ENCODE measurements at places on chromosomes 4 and X.
A peak's percentile ranks its signal among the peaks of the same experiment; 100 is the strongest.

GRCh38 chrX:12878536-12878935 is 11.7 kb downstream of the TLR7 start:
- no peak for DNase-seq

- no peak for DNase-seq
Measured at GRCh38 chr4:39730072-39730471, 32.1 kb downstream of the UBE2K start.

DNA sequence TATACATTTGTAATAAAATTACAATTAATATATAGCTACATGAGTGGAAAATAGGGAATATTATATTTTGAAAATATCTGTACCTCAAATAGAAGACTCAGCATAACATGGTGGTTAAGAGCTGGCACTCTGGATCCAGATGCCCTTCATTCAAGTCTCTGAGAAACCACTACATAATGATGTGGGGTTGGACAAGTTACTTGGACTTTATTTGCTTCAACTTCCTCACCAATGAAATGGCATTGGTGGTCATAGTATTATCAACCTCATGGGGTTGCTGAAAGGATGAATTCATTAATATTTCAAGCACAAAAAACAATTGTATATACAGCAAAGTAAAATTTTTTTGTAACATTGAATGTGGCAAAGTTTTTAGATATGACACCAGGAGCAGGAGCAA is 46.4 kb upstream of the UGT2B7 start:
- no peak for DNase-seq

DNA sequence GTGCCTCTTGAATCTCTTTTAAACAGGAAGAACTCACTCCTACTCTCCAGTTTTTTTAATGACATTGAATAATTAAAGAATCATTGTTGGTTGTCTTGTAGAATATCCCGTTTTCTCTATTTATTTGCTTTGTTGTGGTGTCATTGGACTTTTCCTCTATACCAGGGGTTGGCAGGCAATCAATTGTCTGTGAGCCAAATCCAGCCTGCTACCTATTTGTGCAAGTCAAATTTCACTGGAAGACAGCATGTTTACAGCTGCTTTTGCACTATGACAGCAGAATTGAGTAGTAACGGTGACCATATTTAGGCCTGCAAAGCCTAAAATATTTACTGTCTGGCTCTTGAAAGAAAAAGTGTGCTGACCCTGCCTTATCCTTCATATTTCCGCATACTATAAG is 34.8 kb downstream of the POLA1 start:
- DNase-seq = no peak

DNA sequence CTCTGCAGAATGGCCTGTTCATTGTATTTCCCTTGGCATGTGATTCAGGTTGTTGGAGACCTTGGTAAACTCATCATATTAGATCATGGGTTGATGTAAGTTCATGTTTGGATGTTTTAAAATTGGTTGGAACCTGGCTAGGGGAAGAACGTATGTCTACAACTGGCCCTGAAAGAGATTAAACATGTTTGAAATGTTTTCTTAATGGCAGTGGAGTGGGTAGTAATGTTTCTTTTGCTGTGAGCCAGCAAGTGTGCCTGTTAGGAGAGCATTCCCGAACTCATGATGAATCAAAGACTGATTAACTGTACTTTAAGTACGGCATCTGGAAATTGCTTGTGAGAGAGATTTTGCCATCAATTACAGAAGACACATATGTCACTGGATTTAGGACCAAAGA is 44.5 kb upstream of the SLC4A4 start:
- DNase-seq = no peak

DNA sequence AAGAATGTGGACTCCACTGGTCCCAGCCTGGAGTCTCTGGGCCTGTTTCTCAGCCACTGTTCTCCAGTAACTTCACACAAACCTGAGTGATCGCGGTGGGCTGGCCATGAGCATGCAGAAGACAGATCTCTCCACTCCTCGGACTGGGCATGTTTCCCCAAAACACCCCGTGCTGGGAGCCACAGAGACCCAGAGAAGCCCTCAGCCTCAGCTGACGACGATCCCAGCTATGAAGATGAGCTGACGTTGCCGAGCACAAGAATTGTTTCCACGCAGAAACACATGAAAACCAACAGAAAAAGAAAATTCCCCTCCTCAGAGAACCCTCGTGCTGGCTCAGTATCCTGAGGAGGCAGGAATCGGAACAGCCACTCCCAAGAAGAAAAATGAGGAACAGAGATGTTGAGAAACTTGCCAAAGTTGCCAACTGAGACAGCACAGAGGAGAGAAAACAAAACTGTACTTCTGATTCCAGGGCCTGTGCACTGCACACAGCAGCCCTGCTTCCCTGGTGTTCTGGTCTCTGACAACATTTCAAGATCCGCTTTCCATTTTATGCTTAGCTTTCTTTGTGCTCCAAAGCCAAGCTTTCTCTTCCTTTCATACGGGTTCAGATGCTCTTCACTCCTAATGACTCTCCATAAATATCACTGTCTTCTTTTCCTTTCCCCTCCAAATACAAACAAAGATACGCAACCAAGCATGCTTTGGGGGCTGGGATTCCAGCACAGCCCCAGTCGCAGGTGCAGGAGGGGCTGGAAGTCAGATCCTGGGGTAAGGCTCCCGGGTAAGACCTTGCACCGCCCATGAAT is 81.4 kb downstream of the IRF2 start:
- DNase-seq = no peak

GRCh38 chrX:11196476-11196875 is 85.3 kb downstream of the HCCS start:
- DNase-seq = no peak

- no peak for DNase-seq
Measured at GRCh38 chrX:63740382-63740781, 44.6 kb downstream of the ARHGEF9 start.

GRCh38 chr4:24632011-24632410 is 47.7 kb upstream of the DHX15 start:
- no peak for DNase-seq

GRCh38 chrX:39903937-39904336 is 193.8 kb downstream of the BCOR start:
- DNase-seq = peak; percentile 75

DNA sequence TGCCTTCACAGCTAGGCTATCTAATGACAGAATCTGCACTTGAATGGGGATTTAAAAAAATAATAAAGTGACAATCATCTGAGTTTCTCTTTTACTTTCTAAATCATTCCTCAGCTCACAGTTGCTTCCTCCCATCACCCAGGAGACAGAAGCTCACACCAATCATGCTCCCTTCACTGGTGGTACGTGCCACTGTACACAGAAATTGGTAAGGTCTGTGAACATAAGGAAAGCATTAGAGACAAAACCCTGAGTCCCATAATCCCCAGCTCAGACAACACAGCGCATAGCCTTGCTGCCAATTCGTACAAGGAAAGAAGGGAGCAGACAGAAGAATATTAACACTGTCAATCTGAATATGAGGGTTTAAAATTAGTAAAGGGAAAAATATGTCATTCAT is 133.1 kb downstream of the IDS start:
- DNase-seq = no peak

GRCh38 chr4:46073778-46074177 is 50.1 kb downstream of the GABRG1 start:
- DNase-seq = no peak

DNA sequence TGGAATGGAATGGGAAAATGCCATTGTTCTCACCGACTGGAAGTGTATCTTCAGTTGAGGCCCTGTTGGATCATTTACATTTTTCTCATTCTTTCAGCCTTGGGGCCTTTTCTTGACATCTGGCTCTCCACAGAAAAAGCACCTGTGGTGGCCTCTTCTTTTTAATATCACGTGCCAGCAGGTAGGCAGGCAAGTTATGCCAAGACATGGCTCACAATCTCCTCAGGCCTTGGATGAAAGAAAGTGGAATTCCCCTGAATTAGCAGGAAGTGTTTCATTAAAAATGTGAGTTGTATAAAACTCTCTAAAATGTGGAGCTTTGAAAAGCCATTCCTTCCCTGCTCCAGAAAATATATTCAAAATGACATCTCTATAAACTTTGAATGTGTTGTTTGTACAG is 122.1 kb downstream of the FRAS1 start:
- no peak for DNase-seq

DNA sequence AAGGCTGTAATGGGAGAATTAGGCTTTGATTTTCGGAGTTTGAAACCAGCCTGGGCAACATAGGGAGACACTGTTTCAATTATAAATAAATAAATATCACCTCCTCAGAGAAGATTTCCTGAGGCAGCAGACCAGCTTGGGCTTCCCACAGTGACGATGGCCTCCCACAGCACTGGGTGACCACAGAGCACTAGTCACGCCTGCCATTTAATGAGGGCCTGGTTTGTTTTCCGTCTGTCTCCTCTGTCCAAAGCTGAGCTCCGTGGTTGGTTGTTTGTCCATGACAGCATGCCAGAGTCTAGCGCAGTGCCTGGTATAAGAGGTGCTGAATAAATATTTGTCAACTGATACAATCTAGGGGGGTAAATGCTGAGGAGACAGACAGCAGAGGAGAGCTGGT is 10.4 kb upstream of the PDGFRA start:
- no peak for DNase-seq

DNA sequence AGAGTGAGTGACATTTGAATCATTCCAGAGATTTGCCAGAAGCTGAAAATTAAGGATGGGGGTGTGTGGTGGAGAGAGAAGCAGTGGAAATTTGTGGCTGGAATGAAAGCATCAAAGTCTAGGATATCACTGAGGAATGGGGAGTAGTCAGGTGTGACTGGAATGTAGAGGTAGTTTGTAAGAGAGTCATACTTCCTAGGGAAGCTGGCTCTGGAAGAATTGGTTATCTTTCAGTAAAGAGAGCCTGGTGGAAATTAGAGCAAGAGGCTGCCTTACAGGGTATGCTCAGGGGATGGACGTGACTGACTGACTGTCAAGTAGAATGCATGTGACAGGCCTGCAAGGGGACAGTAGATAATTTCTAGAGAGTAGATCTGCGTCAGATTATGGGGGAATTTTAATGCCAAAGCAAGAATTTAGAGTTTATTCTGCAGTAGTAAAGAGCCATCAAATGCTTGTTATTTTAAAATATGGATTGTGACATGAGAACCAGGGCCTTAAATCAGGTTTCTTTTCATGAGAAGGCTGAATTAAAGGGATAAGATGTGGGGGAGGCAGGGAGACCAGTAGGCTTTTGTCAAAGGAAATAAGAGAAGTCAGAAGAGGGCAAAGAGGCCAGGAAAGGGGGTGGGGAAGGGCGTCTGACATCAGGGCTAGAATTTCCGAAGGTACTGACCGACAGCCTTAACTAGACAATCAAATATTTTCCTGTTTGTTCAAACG is 109.9 kb downstream of the AFF1 start:
- no peak for DNase-seq

GRCh38 chrX:7202206-7202605 is 54.3 kb upstream of the PUDP start:
- no peak for DNase-seq

DNA sequence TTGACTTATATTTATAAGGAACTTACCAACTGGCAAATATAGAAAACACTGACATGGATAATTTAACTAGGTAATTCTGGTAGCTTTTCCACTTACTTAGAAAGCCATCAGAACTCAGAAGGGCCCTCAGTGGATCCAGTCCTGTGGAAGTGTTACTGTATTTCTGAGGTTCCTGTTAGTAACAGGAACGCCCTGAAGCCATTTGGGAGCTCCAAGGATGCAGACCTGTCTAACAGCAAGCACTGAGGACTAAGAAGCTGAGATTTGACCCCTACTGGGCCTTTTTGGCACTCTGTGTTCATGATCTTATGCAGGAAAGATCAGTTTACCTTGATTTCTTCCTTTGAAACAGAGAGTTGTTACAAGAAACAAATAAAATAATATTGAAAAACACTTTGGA is 46.0 kb upstream of the TLL1 start:
- DNase-seq = no peak

DNA sequence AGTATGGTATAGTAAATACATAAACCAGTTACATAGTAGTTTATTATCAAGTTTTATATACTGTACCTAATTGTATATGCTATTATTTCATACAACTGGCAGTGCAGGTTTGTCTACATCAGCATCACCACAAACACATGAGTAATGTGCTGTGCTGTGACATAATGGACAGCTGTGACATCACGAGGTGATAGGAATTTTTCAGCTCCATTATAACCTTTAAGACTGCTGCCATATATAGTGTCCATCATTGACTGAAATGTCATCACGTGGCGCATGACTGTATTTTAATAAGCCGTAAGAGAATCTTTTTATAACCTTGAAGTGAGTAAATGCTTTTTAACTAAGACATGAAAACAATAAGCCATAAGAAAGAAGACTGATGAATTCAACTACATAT is 44.8 kb upstream of the ANK2 start:
- DNase-seq = no peak

DNA sequence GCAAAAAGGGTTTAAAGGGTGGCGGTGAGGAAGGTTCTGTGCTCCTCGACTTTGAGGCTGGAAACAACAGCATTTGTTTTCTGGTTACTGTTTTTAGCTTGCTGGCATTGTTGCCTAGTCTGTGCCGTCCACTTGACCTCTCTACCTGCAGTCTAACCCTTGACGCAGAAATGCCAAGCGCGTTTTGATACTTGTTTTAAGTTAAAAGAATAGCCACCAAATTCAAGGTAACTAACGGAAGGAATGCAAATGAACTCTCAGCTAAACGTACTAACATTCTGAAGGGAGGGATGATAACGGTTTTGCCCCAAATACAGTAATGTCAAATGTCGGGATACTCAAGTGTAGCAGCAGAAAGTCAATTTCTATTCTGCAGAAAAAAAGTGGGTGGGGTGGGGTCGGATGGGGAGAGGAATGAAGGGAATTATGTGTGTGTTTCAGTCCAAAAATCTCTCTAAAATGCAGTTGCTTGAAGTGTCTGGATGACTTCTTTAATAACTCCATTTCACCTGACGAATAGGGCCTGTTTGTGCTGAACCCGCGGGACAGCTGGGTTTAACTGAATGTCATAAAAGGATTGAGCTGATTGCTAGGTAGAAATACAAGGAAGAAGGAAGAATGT is 3.4 kb upstream of the NKX6-1 start:
- no peak for DNase-seq

DNA sequence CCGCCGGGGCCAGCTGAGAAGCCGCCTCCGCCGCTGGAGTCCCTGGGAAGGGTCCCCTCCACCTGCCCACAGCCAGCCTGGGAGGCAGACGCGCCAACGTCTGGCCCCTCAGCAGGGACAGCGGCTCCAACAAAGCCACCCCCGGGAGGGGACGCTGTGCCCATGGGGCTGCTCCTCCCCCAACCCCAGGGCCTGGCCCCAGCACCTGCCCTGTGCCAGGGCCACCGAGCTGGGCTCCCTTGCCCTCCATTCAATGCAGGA is 6.1 kb upstream of the HMX1 start:
- no peak for DNase-seq

DNA sequence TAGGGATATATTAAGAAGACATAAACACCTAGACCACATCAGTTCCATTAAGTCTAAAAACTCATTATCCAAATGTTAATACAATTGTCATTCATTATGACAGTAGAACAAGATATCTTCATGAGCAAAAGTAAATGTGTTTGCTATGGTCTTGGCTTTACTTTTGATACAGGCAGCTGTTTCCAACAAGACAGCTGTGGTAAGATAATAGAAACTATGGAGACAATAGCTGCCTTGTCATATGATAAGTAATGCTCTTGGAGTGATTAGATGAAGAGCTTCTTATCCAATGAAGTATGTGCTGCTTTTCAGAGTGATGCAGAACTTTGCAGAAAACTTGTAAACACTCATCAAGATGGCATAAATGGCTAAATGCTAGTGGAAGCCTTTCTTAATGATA is 1066.0 kb downstream of the FSTL5 start:
- no peak for DNase-seq

- no peak for DNase-seq
Measured at GRCh38 chrX:45264865-45265264, 64.2 kb upstream of the DIPK2B start.
